ENCODE measurements at places on chromosomes 16 and 17. TPM values are rescaled to one million over a fixed set of nuclear protein-coding genes. Genes with fewer than 3 reads are reported as not detected.

Gene TMEM235
- total RNA-seq: not detected

Gene EEF2KMT
- 26.0 TPM for total RNA-seq

Gene CTF1
- 0.23 TPM for total RNA-seq

Gene TP53TG3C
- 0.11 TPM for total RNA-seq

Gene HSD11B2
- 1.8 TPM for total RNA-seq

Gene KRTAP4-9
- total RNA-seq: not detected

Gene SERPINF2
- 2.0 TPM for total RNA-seq

Gene IRF8
- 0.32 TPM for total RNA-seq

Gene ACSM2A
- not detected for total RNA-seq

Gene HAS3
- total RNA-seq: 38.6 TPM

Gene STH
- not detected for total RNA-seq

Gene TTLL6
- total RNA-seq: 0.73 TPM

Gene KIFC3
- total RNA-seq: 192 TPM

Gene ALOXE3
- total RNA-seq: 6.0 TPM

Gene KLHL10
- not detected for total RNA-seq

Gene SYT17
- 13.3 TPM for total RNA-seq

Gene HSPB9
- not detected for total RNA-seq

Gene KRTAP4-3
- total RNA-seq: not detected

Gene KRT36
- total RNA-seq: not detected

Gene RCVRN
- not detected for total RNA-seq

Gene IRX3
- total RNA-seq: 3.2 TPM

Gene LHX1
- total RNA-seq: 2.6 TPM

Gene MTSS2
- total RNA-seq: 32.0 TPM

Gene DHX58
- 0.12 TPM for total RNA-seq

Gene CHTF8
- 102 TPM for total RNA-seq

Gene CCL17
- not detected for total RNA-seq

Gene PLEKHG4
- 18.3 TPM for total RNA-seq

Gene LRRC37A3
- total RNA-seq: 2.6 TPM

Gene MAPK8IP3
- 44.6 TPM for total RNA-seq

Gene GNG13
- total RNA-seq: not detected

Gene CD300E
- not detected for total RNA-seq

Gene CLDN6
- total RNA-seq: 0.31 TPM

Gene MT1F
- 7.8 TPM for total RNA-seq

Gene MYOCD
- 0.96 TPM for total RNA-seq

Gene SLC25A39
- 191 TPM for total RNA-seq

Gene TBC1D3G
- not detected for total RNA-seq

Gene TELO2
- total RNA-seq: 36.7 TPM

Gene MRPL45
- 65.1 TPM for total RNA-seq

Gene VMO1
- 1.5 TPM for total RNA-seq

Gene CIITA
- 0.17 TPM for total RNA-seq

Gene GPR139
- not detected for total RNA-seq

Gene UMOD
- not detected for total RNA-seq

Gene C17orf78
- not detected for total RNA-seq

Gene CCL1
- total RNA-seq: not detected
